ENCODE measurements at places on chromosomes 12 and 14.

GRCh38 chr12:9169979-9170634 lies 38.1 kb downstream of the PZP start:
- H3K4me3 ChIP-seq: no peak overlapping the region
- H3K4me1 ChIP-seq: no peaks in the 10 kb centered on the region
- H3K27me3 ChIP-seq: peaks cover 2% of the 10 kb centered on the region
- DNase-seq: no peak
- H3K27ac ChIP-seq: no peak overlapping the region

- no peak for DNase-seq
- no peak overlapping the region for H3K27ac ChIP-seq
- H3K27me3 ChIP-seq: no peaks in the 10 kb centered on the region
- H3K36me3 ChIP-seq: no peaks in the 10 kb centered on the region
These were observed 39.3 kb upstream of the TSPAN11 start for GRCh38 chr12:30887226-30887625.

DNA sequence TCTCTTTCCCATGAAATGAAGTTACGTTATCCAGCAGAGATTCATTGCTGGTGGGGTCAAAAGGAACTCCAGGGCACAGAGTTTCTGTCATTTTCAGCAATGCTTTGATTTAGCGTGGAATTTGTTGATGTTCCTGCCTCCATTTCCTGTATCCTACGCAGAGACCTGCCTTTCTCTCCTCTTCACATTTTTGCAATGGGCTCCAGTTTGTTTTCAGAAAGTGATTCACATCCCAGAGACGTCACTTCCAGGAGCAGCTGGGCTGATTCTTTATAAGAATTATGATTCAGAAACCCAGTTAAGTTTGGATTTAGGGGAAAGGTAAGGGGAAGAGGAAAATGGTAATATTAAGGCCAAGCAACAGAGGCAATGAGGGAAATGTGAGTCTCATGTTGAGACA lies 11.6 kb downstream of the RNASE10 start:
- H3K27ac ChIP-seq: no peak overlapping the region
- no peaks in the 10 kb centered on the region for H3K4me1 ChIP-seq
- DNase-seq: no peak
- no peaks in the 10 kb centered on the region for H3K36me3 ChIP-seq
- H3K27me3 ChIP-seq: no peaks in the 10 kb centered on the region
- no peak overlapping the region for H3K4me3 ChIP-seq

DNA sequence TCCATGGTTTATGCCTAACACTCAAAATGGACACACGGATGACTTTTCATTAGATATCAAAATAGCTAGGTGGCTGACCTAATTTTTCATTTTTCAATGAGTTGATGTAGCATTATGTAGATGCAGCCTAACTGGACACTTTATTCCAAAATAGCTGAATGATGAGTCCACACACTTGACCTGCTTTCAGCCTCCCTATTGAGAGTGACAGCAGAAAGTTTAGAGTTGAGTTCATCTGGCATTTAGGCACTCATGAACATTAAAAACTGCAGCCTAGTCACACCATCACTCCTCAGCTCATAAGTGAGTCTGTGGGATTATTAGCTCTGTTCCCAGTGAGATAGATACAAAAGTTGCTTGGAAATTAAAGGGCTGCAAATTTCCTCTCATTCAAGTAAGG lies 307.3 kb upstream of the PRKD1 start:
- no peaks in the 10 kb centered on the region for H3K27me3 ChIP-seq
- H3K27ac ChIP-seq: no peak overlapping the region
- H3K36me3 ChIP-seq: no peaks in the 10 kb centered on the region
- no peak overlapping the region for H3K4me3 ChIP-seq

GRCh38 chr14:67806246-67806645 lies 10.1 kb downstream of the ZFYVE26 start:
- H3K4me3 ChIP-seq: no peak overlapping the region
- no peaks in the 10 kb centered on the region for H3K4me1 ChIP-seq
- no peaks in the 10 kb centered on the region for H3K27me3 ChIP-seq
- DNase-seq: no peak
- H3K27ac ChIP-seq: no peak overlapping the region

GRCh38 chr14:99601361-99601831 lies 2.6 kb downstream of the CCDC85C start:
- no peak for DNase-seq
- H3K4me1 ChIP-seq: peaks cover 28% of the 10 kb centered on the region
- H3K36me3 ChIP-seq: no peaks in the 10 kb centered on the region
- no peak overlapping the region for H3K27ac ChIP-seq

- no peak overlapping the region for H3K4me3 ChIP-seq
- H3K27ac ChIP-seq: no peak overlapping the region
- no peaks in the 10 kb centered on the region for H3K36me3 ChIP-seq
- H3K27me3 ChIP-seq: no peaks in the 10 kb centered on the region
- peaks cover 10% of the 10 kb centered on the region for H3K4me1 ChIP-seq
These were observed 12.1 kb upstream of the LRTM2 start for GRCh38 chr12:1808036-1808797.

GRCh38 chr12:49129332-49130150 lies 1.7 kb downstream of the TUBA1B start:
- peak overlapping the region; percentile 92 for H3K4me3 ChIP-seq
- H3K36me3 ChIP-seq: peaks cover 19% of the 10 kb centered on the region
- no peaks in the 10 kb centered on the region for H3K27me3 ChIP-seq
- no peak for DNase-seq
- peak overlapping the region; percentile 95 for H3K27ac ChIP-seq

DNA sequence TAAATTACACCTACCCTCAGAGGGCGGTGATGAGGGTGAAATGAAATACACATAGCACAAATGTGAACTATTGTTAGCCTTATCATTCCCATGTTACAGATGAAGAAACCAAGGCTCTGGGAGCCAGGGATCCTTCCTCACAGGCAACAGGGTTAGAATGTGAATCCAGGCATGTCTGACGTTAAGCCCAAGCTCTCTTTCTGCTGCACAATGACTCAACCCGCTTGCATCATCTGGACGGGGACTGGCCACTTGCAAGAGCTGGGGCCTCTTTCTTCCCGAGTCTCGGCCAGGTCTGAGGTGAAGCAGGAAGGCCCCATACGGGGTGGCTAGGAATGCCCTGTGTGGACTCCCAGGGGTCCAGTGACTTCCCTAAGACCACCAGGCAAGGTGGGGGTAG lies 105.2 kb downstream of the RBM19 start:
- peaks cover 28% of the 10 kb centered on the region for H3K36me3 ChIP-seq
- no peak for DNase-seq
- H3K27ac ChIP-seq: no peak overlapping the region
- no peaks in the 10 kb centered on the region for H3K4me1 ChIP-seq
- H3K27me3 ChIP-seq: no peaks in the 10 kb centered on the region

DNA sequence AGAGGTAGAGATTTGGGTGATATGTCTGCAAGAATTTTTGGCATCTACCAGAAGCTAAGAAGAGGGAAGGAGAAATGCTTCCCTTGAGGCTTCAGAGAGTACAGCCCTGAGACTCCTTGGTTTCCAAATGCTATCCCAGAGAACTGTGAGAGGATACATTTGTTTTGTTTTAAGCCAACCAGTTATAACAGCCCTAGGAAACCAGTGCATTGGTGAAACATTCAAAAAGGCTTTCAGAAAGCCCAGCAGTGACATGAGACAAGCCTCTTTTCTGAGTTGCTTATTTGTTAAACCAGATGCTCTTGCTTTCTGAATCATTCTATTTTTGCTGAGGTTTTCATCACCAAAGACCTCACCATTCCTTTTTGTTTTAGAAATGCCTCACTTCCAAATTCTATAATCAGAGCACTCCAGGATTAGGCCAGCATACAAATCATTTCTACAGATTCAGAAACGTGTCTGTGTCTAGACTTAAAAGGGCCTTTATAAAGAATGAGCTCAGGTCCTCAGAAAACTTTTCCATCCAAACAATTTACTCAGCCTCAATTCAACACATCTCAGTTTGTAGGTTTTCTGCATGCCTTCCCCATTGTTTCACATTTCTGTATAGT lies 1617.8 kb upstream of the FLRT2 start:
- no peak overlapping the region for H3K4me3 ChIP-seq
- no peak for DNase-seq
- no peaks in the 10 kb centered on the region for H3K36me3 ChIP-seq
- no peaks in the 10 kb centered on the region for H3K27me3 ChIP-seq
- H3K27ac ChIP-seq: no peak overlapping the region

- H3K36me3 ChIP-seq: no peaks in the 10 kb centered on the region
- H3K27ac ChIP-seq: no peak overlapping the region
- no peak for DNase-seq
- H3K4me1 ChIP-seq: no peaks in the 10 kb centered on the region
- H3K27me3 ChIP-seq: no peaks in the 10 kb centered on the region
These were observed 162.8 kb upstream of the LHX5 start for GRCh38 chr12:113634474-113634873.

DNA sequence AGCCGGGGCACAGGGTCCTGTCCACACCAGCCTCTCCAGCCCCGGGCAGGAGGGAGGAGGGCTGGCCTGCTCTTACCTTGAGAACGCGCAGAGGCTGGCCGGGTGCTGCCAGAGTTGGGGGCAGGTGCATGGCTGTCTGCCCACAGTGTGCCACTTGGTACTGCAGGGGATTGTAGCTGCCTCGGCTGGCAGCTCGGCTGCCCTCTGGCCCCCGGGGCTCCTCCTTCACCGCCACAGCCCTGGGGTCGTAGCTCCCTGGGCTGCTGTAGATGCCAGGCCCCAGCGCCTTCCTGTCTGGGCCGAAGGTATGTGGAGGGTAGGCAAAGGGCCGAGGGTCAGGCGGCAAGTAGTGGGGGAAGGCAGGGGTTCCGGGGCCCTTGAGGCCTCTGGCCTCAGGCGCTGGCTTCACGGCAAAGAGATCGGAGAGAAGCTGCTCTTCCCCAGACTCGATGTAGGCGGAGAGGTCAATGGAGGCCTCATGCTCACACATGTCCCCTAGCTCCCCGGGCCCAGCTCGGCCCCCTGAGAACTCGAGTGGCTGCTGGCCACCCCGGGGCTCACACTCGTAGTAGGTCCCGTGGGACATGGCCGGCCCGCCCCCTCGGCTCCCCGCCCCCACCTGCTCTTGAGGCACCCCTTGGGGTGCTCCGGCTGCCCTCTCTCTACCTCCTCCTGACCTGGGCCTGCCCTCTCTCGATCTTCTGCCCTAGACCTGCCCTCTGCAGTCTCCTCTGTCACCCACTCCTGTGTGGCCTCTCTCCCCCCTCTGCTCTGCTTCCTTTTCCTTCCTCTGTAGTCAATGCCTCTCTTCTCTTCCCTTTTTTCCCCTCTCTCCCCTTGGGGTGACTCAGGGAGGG lies at the start of gene CEBPE:
TSS of gene CEBPE (minus strand) at position 750 of the 857 bp plus-strand sequence. CDS start at position 586, 164 bp downstream.
- H3K4me3 ChIP-seq: peak within 1 kb of the TSS; percentile 37
- H3K36me3 ChIP-seq: no peaks in the 10 kb centered on the region
- DNase-seq: no peak
- H3K4me1 ChIP-seq: peaks cover 34% of the 10 kb centered on the region

- H3K4me1 ChIP-seq: no peaks in the 10 kb centered on the region
- DNase-seq: no peak
- H3K4me3 ChIP-seq: no peak overlapping the region
- H3K27ac ChIP-seq: no peak overlapping the region
- H3K36me3 ChIP-seq: no peaks in the 10 kb centered on the region
These were observed 18.3 kb downstream of the ADGRD1 start for GRCh38 chr12:130971925-130972585.

DNA sequence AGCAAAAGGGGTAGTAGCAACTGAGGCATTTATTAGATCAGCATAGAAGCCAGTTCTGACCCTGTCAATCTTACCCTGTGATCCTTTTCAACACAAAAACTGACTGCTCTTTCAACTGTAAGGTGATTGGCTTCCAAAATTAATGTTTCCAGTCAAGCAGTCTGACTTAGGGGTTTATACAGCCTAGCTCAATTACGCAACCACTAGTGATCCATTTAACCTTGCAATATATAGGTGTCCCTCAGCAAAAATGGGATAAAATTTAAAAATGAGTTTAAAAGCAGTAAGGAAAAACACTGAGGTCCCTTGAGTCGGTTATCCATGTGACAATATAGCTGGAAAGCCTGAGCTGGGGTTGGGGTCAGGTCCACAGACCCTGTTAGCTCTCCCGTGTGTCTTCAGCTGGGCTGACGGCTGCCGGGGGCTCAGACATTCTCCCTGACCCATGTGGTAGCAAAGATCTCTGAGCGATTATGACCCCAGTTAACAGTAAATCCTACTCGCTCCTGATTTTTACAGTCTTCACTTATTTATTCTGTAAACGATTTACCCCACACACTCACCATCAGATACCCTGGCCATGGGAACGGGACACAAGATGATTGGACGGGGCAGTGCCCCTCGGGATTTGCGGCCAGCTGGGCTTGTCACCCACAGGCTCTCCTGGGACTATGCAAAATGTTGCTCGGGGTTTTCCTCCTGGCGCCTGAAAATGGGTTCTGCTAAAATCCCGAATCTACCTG lies 16.6 kb downstream of the ADGRD1 start:
- H3K4me1 ChIP-seq: no peaks in the 10 kb centered on the region
- H3K27ac ChIP-seq: no peak overlapping the region
- no peaks in the 10 kb centered on the region for H3K36me3 ChIP-seq

DNA sequence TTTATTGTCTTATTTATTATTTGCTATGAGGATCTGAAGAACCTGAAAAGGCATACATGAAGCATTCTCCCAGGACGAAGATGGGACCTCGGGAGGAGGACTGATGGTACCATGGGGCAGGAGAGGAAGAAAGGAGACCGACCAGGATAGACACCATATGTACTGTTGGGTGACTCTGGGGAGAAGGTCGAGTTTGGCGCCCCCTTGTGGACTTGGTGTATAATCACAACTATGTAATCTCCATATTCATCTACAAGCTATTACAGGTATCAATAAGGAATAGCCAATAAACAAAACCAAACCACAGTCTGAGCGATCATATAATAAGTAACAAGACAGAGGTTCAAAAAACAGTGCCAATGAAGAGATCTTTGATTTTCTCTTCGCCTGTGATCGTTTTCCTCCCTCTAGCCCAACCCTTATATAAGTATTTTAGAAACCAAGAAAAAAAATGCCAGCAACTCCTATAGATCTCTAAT lies 139.1 kb downstream of the SPTSSA start:
- no peak overlapping the region for H3K27ac ChIP-seq
- no peak overlapping the region for H3K4me3 ChIP-seq
- peak; percentile 70 for DNase-seq
- no peaks in the 10 kb centered on the region for H3K36me3 ChIP-seq

DNA sequence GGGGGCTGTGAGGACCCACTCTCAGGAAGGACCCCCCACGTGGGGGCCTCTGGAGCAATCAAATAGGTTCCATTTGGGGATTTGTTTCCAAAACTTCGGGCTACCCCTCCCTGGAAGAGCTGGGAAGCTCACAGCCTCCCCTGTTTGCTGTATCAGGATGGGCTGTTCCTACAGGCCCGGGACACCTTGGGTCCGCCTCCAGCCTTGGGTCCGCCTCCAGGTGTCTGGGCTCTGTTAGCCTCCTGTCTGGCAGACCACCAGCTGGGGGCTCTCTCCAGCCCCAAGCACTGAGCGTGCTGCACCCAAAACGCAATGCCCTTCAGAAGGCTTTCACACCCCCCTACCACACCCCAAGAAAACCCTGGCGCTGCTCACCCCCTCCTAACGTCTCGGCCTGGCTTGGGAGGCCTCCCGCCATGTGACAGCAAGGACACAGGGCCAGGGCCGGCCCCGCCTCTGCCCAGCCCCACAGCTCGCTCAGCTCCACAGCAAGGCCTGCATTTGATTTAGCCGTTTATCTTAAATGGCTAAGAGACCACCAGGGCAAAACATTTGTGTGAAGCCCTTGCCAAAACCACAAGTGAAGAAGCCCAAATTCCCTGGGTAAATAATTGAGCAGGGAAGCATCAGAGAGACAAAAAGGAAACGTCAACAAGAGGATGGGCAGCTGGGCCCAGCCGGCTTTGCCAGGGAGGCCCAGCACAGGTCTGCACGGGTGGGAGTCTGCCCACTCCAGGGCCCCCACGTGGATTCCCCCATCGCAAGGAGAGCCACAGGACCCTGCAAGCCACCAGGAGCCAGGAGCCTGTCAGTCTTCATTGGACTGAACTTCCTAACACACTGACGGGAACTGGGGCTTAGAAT lies 39.9 kb downstream of the BCL11B start:
- H3K36me3 ChIP-seq: peaks cover 22% of the 10 kb centered on the region
- H3K27ac ChIP-seq: peak overlapping the region; percentile 99
- no peak for DNase-seq

Data from CD4-positive, CD25-positive, alpha-beta regulatory T cell (primary cell).